ENCODE measurements at places on chromosomes 11 and 22.

DNA sequence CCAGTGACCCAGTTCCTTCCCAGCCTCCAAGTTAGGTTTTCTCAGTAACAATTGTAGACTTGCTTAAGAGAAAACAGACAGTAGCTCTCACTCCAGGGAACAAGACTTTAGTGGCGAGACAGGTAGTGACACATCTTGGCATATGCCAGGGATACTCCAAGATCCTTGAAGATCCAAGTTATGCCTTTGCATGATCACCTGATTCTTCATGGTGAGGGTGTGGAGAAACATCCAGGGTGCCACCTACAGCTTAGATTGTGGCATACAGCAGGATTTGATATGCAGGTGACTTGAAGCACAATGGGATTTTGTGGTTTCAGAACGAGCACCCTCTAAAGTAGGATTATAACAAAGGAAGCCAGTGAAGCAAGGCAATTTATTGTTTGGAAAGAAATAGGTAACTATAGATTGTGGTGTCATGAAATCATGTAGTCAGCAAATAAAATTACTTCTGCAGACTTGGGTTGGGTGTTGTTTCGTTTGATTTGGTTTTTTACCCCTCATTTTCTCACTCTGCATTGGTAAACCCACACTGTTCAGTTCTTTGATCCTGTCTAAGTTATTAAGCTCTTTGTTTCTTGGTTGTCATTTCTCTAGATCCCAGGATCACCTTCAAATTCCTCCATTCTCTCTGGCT is 9.2 kb downstream of the POU2AF3 start:
- no peak for DNase-seq

GRCh38 chr22:22547692-22548300 is 11.3 kb downstream of the PRAME start:
- no peak for DNase-seq

DNA sequence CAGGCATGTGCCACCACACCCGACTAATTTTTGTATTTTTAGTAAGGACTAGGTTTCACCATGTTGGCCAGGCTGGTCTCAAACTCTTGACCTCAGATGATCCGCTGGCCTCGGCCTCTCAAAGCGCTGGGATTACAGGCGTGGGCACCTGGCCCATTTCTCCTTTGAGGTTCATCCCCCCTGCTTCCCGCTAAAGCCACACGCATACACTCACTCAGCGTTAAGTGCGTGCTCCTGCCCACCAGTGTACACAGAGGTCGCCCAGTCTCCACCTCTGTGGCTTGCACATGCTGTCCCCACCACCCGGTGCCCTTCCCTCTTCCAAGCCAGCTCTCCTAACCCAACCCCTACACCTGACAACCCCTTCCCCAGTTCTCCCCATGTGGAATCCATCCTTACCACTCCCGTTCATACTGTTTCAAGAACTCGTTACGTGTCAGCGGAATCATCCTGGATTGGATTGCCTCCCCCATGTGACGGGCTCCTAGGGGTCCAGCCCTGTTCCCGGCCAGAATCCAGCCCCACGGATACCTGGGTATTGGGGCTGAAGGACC is 15.7 kb upstream of the CYTH4 start:
- no peak for DNase-seq

GRCh38 chr11:74780248-74781005 is 31.8 kb downstream of the RNF169 start:
- no peak for DNase-seq

Data from COLO829 (cell line).